ENCODE measurements at places on chromosomes 1 and 21. TPM values are rescaled to one million over a fixed set of nuclear protein-coding genes. Genes with fewer than 3 reads are reported as not detected.

LCE1F gene
- total RNA-seq, result not detected

SPRR1B gene
- not detected for total RNA-seq

DCST1 gene
- not detected for total RNA-seq

FBXO2 gene
- total RNA-seq, result 3.1 TPM

CHRM3 gene
- 6.9 TPM for total RNA-seq

FCGR3A gene
- not detected for total RNA-seq

LY9 gene
- not detected for total RNA-seq

SLC9C2 gene
- total RNA-seq, result 0.93 TPM

FBLIM1 gene
- 101 TPM for total RNA-seq

DNA sequence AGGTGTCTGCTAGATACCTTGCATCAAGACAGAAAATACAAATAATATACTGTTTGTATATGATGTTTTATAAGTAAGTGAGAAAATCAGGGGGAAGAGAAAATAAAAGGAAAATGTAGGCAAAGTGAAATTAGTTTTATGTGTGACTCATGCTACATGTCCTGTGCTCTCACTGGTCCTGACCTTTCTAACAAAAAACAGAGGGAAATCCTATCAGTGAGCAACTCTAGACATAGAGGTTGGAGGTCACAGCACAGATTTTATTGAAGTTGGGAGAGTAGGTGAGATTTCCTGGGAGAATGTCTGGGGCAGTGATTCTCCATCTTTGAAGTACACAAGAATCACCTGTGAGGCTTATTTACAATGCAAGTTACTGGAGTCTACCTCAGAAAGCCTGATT is 9.5 kb downstream of the SCCPDH start:
- no peak for DNase-seq
- H3K27me3 ChIP-seq, result no peaks in the 10 kb centered on the region
- no peaks in the 10 kb centered on the region for H3K4me1 ChIP-seq
- no peak overlapping the region for H3K4me3 ChIP-seq
- H3K27ac ChIP-seq, result no peak overlapping the region

DNA sequence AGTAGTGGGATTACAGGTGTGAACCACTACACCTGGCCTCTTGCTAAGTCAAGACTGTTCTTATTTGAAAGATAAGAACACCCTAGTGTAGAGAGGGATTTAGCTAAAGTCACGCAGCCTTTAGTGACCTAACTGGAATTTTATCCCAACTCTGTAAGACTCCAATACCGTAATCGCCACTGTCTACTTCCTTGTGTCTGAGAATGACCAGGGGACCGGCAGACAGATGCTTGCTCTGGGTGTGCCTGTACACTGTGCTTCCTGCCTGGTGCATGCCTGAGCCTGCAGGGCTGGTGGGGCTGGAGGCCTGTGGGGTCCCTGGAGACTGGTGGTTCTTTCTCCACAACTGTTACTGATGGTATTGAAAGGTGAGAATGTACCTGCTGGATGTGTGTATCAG is 15.3 kb downstream of the MFSD2A start:
- no peaks in the 10 kb centered on the region for H3K27me3 ChIP-seq
- H3K27ac ChIP-seq, result peak overlapping the region; percentile 12
- no peak for DNase-seq
- no peak overlapping the region for H3K4me3 ChIP-seq
- no peaks in the 10 kb centered on the region for H3K36me3 ChIP-seq

DNA sequence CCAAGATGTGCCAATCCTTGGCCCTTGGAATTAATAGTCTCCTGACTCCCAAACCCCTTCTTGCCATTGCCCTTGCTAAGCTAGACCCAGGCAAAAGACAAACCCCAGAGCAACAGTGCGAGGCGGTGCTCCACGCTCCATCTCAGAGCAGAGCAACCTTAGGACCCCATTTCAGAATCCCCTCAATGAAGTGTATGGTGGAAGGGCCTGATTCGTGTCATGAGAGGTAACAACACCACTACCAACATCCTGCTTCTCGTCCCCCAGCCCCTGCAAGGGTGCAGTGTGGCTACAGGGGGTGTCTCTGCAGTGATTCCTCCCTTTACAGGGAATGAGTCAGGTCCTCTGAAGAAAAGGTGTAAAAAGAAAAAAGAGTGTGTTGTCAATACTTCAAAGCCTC is 103.9 kb upstream of the IRF2BP2 start:
- no peak overlapping the region for H3K4me3 ChIP-seq
- peaks cover 59% of the 10 kb centered on the region for H3K4me1 ChIP-seq
- no peaks in the 10 kb centered on the region for H3K27me3 ChIP-seq
- no peaks in the 10 kb centered on the region for H3K36me3 ChIP-seq
- no peak for DNase-seq
- H3K27ac ChIP-seq, result no peak overlapping the region

- no peaks in the 10 kb centered on the region for H3K36me3 ChIP-seq
- peak; percentile 87 for DNase-seq
- no peaks in the 10 kb centered on the region for H3K27me3 ChIP-seq
- H3K27ac ChIP-seq, result no peak overlapping the region
These were observed 15.8 kb upstream of the TAS1R2 start for GRCh38 chr1:18875107-18875795.

- H3K36me3 ChIP-seq, result no peaks in the 10 kb centered on the region
- H3K4me1 ChIP-seq, result peaks cover 48% of the 10 kb centered on the region
- DNase-seq, result no peak
- H3K27ac ChIP-seq, result no peak overlapping the region
- H3K27me3 ChIP-seq, result peaks cover 7% of the 10 kb centered on the region
- no peak overlapping the region for H3K4me3 ChIP-seq
These were observed 102.5 kb downstream of the TRABD2B start for GRCh38 chr1:47894410-47895278.

- DNase-seq, result no peak
- peaks cover 13% of the 10 kb centered on the region for H3K27me3 ChIP-seq
- no peak overlapping the region for H3K4me3 ChIP-seq
- no peak overlapping the region for H3K27ac ChIP-seq
These were observed 240.2 kb downstream of the AJAP1 start for GRCh38 chr1:4894566-4894965.

GRCh38 chr1:106676021-106676420 is 380.5 kb upstream of the PRMT6 start:
- no peak for DNase-seq
- peaks cover 5% of the 10 kb centered on the region for H3K27me3 ChIP-seq
- H3K27ac ChIP-seq, result no peak overlapping the region

DNA sequence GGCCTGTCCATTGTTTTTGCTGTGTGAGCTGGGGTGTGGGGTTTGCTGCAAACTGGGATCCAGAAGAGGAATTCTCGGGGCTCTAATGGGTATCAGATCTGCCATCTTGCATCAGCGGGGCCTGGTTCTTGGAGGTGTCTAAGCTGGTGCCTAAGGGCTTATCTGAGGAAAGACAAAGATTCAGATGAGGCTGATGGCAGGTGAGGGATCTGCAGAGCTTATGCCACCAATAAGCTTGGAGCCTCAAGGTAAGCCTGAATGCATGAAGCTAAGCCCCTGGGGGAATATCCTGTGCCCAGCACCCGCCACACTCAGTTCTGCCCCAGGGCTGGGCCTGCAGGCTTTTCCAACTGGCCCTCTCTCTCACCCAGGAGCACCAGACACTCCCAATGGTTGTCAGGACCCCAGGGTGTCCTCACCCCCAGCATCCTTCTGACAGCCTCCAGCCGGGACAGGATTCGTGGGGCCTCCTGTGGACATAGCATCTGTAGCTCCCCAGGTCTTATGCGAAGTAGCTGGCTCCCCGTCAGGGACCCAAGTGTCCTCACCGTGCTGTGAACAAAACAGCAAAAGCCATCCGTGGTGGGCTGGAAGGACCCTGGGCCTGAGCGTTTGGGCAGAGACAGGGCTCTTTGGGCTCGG is 9.5 kb upstream of the GSTM3 start:
- no peaks in the 10 kb centered on the region for H3K36me3 ChIP-seq
- peaks cover 12% of the 10 kb centered on the region for H3K27me3 ChIP-seq
- H3K4me3 ChIP-seq, result no peak overlapping the region
- no peaks in the 10 kb centered on the region for H3K4me1 ChIP-seq
- no peak for DNase-seq

GRCh38 chr1:186568221-186568620 is 107.3 kb upstream of the PDC start:
- H3K27ac ChIP-seq, result no peak overlapping the region
- DNase-seq, result no peak
- no peak overlapping the region for H3K4me3 ChIP-seq
- no peaks in the 10 kb centered on the region for H3K27me3 ChIP-seq
- H3K4me1 ChIP-seq, result peaks cover 4% of the 10 kb centered on the region
- H3K36me3 ChIP-seq, result no peaks in the 10 kb centered on the region

GRCh38 chr1:239951511-239952140 is 140.1 kb upstream of the FMN2 start:
- H3K4me3 ChIP-seq, result no peak overlapping the region
- no peak overlapping the region for H3K27ac ChIP-seq
- no peaks in the 10 kb centered on the region for H3K4me1 ChIP-seq
- H3K36me3 ChIP-seq, result no peaks in the 10 kb centered on the region
- DNase-seq, result peak; percentile 40

DNA sequence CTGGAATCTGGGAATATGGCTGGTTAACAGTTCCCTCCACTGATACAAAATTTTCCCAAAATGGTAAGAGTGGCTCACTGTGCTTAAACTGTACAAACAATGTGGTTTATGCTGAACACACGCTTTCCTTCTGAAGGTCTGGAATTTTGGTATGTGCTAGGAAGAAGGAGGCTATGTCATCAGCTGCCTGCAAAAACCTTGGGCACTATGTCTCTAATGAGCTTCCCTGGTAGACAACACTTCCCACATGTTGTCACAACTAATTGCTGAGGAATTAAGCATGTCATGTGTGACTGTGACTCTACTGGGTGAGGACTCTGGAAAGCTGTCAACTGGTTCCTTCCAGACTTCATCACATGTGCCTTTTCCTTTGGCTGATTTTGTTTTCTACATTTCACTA is 29.2 kb downstream of the IPP start:
- H3K36me3 ChIP-seq, result peaks cover 10% of the 10 kb centered on the region
- H3K4me3 ChIP-seq, result no peak overlapping the region
- H3K4me1 ChIP-seq, result no peaks in the 10 kb centered on the region
- no peaks in the 10 kb centered on the region for H3K27me3 ChIP-seq

- no peaks in the 10 kb centered on the region for H3K27me3 ChIP-seq
- no peak overlapping the region for H3K27ac ChIP-seq
- peaks cover 13% of the 10 kb centered on the region for H3K4me1 ChIP-seq
- no peak overlapping the region for H3K4me3 ChIP-seq
- peaks cover 7% of the 10 kb centered on the region for H3K36me3 ChIP-seq
- DNase-seq, result no peak
These were observed 15.6 kb downstream of the WNT4 start for GRCh38 chr1:22127248-22127647.

- H3K4me1 ChIP-seq, result peaks cover 3% of the 10 kb centered on the region
- no peak overlapping the region for H3K4me3 ChIP-seq
- peaks cover 6% of the 10 kb centered on the region for H3K36me3 ChIP-seq
- no peaks in the 10 kb centered on the region for H3K27me3 ChIP-seq
- DNase-seq, result no peak
- H3K27ac ChIP-seq, result no peak overlapping the region
These were observed 42.3 kb downstream of the TCEANC2 start for GRCh38 chr1:54095546-54096226.

DNA sequence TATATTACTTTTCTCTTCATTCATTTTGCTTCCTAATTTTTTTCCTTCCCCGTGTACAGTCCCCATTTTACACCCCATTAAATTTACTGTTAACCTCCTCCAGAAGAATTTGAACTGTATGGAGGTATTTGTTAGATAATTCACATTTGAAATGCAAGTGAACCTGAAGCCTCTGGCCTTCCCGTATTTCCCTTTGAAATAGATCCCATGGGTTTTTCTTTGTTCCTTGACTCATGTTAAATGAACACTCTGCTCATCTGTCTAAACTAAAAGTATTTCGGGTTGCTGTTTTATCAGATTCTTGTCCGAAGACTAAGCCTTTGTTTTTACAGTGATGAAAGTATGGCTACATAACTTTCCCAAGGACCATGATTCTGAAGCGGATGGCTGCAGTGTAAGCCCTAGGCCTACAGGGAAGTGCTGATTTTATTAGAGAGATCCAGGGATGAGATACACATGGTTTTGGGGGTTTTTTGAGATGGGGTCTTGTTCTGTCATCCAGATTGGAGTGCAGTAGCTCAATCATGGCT is 187.9 kb downstream of the PATJ start:
- H3K36me3 ChIP-seq, result peaks cover 24% of the 10 kb centered on the region
- peaks cover 11% of the 10 kb centered on the region for H3K4me1 ChIP-seq
- no peaks in the 10 kb centered on the region for H3K27me3 ChIP-seq
- H3K27ac ChIP-seq, result peak overlapping the region; percentile 73
- H3K4me3 ChIP-seq, result no peak overlapping the region
- no peak for DNase-seq

DNA sequence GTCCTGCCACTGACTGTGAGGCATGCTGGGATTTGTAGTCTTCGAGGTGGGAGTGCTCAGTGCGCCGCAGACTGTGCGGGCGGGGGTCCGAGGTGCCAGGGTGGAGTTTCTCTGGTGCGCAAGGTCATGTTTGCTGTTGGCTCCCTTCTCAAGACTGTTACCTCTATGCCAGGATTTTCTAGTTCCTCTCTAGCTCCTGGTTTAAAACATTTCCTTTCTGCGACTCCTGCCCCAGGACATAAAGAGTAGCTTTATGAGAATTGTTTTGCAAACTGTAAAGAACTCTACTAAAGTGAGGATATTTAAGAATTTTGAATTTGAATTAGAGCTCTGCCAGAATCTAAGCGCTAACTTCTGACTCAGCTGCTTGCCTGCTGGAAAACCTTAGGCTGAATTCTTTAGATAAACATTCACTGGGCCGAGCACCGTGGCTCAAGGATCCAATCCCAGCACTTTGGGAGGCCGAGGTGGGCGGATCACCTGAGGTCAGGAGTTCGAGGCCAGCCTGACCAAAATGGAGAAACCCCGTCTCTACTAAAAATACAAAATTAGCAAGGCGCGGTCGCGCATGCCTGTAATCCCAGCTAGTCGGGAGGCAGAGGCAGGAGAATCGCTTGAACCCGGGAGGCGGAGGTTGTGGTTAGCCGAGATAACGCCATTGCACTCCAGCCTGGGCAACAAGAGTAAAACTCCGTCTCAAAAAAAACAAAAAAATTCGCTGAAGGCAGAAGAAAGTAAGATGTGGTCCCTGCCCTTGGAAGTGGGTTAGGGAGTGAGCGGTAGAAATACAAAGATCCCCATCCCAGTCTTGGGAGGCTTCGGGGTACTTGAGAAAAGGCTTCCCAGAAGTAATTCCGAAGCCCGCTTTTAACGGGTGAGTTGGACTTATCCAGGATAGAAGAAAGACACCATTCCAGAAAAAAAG is 992 bp upstream of the USP48 start:
- DNase-seq, result no peak
- peaks cover 2% of the 10 kb centered on the region for H3K36me3 ChIP-seq
- H3K4me1 ChIP-seq, result peaks cover 13% of the 10 kb centered on the region
